Osteoblast (primary cell): ENCODE measurements at places on chromosomes 11 and 22. TPM values are rescaled to one million over a fixed set of nuclear protein-coding genes. Genes with fewer than 3 reads are reported as not detected.

MIOX gene
- total RNA-seq = under 0.01 TPM in 1 of 2 replicates, not detected in the other

GRCh38 chr11:82003671-82004515 is 729.8 kb downstream of the FAM181B start:
- no peak for DNase-seq

DRD4 gene
- under 0.01 TPM in 1 of 2 replicates, not detected in the other for total RNA-seq

- peak; percentile 95 for DNase-seq
These were observed 47.8 kb downstream of the DBX1 start for GRCh38 chr11:20112291-20113148.

OSBP2 gene
- 4.3 and 6.8 TPM in 2 replicates for total RNA-seq
